ENCODE measurements at places on chromosomes 3 and 15.

DNA sequence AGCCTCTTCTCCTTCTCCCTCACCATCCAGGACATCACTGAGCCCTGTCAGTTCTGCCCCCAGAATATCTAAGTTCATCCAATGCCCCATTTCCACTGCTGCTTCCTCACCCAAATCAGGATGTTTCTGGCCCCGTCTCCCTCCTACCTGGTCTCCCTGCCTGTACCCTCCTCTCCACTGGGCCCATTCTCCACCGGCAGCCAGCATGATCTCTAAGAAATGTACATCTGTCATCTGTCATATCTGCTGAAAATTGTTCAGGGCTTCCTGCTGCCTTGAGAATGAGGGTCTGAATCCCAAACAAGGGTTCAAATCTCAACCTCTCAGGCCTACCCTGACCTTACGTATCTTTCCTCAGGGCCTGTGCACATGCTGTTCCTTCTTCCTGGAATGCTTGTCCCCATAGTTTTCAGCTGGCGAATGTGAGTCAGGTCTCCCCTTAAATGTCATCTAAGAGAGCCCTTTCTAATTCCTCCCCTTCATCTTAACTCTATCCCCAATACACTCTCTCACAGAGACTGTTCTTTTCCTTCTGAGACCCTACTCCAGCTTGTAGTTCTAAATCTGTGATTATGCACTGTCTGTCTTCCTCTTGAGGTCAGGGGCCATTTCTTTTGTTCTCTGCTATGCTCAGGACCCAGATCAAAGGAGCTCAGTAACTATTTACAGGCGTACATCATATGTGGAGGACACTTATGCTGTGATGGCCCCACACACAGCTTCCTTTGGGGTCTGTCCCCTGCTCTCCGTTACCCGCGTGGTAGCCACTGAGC lies 40.8 kb downstream of the SMAD3 start:
- DNase-seq = no peak

GRCh38 chr3:75906555-75907112 lies 121.3 kb upstream of the ZNF717 start:
- DNase-seq = peak; percentile 30

- DNase-seq = no peak
Measured at GRCh38 chr3:126468028-126468891, 7.4 kb downstream of the ZXDC start.

DNA sequence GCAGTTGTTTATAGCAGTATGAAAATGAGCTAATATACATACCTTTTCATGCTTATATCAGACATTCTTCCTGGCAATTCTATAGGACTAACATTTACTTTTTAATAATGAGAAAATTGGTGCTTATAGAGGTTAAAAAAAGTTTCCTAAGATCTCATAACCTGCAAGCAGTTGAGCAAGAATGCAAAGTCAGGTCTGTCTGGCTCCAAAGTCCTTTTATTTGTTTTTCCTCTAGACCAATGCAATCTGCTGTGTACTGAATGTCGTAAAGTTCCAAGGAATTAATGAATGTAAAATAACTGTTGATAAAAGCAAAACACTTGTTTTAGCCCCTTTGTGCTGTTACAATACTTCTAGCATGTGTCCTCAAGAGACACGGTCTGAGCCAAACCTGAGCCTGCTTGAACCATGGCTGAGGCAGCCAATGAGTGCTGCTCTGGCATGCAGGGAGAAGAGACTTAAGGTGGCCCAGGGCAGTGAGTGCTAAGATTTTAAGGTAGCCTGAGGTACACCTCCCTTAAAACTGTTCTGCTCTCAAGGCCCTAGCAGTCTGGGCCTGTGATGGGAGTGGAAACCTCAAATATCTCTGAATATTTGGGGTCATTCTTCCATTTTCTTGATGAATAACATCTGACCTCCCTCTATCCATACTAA lies 555.1 kb upstream of the NAALADL2 start:
- no peak for DNase-seq

DNA sequence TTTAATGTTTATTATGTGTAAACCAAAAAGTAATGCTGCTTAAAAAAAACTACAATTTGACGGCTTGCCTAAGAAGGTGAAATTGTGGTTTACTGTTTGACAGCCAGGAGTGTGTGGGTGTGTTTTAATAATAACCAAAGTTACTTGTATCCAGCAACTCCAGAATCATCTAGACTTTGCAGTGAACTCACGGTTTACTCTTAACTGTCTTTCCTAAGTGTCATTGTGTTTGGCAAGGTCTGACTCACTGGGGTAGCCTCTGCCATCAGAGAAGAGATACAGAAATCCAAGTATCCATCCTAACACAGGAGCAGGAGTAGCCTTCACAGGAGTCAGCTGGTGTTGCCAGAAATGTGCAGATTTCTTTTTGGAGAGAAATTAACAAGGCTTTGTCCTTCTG lies 151.1 kb downstream of the CTNNB1 start:
- DNase-seq = no peak

DNA sequence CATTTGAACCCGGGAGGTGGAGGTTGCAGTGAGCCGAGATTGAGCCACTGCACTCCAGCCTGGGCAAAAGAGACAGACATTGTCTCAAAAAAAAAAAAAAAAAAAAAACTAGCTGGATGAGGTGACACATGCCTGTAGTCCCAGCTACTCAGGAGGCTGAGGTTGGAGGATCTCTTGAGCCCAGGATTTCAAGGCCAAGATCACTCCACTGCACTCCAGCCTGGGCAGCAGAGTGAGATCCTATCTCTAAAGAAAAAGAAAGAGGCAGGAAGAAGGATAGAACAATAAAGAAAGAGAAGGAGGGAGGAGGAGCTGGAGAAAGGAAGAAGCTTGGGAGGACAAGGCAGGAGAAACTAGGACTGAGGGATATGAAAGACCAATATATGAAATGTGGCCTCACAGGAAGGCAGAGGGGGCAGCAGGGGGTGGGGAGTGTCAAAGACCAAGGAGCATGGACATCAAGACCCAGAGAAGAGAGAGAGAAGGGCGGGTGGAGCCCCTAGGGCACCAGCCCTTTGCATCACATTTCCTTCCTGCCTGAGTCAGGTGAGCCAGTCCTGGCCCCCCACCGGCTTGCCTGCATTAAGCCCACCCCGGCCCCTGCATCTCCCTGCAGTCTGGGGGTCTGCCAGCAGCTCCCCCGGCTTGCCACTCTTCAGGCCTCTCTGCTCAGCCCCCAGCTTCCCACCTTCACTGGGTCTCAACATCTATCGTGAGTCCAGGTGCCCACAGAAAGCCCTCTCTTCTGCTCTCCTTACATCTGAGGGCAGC lies 11.5 kb downstream of the IGDCC3 start:
- no peak for DNase-seq

GRCh38 chr15:93063262-93063671 lies 25.7 kb downstream of the RGMA start:
- no peak for DNase-seq

GRCh38 chr15:90294601-90295269 lies 29.3 kb downstream of the NGRN start:
- DNase-seq = no peak

DNA sequence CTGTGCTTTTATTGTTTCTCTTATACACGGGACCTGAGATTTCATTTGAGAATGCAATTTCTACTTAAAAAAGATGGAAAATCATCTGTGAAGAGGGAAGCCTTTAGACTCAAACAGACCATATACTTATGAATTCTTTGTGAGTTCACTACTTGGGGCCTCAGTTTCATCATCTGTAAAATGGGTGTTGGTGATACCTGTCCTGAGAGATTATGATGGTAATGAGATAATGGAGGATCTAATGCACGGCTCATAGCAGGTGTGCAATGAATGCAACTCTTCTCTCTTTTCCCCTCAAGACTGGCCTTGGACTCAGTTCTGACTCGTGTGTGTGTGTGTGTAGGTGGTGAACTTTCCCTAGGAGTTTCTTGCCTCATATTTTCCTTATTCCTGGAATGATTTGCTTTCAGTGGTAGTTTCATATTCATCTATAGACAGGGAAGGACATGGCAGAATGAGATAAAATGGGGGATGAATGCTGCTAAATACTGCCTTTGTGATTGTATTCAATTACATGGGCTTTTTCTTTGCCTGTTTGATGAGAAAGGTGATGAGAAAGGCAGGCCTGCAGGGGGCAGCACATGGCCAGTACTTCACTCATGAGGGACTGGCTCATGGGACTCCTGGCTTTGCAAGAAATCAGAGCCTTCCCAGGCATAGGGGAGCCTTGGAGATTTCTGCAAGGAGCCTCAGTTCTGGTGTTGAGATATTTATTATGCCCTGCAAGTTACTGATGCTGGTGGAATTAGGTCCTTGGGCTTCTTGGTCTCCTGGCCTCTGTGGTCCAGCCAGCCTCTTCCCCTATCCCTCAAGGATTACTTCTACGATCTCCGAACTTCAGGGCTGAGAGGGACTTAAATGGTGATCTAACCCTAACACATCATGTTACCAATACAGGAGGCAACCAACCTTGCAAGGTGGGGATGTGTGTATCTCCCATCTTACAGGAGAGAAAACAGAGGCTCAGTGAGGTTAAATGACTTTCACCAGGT lies 70.7 kb downstream of the RPLP1 start:
- DNase-seq = no peak

- no peak for DNase-seq
Measured at GRCh38 chr3:99176169-99176964, 274.9 kb upstream of the DCBLD2 start.

GRCh38 chr3:147246906-147247305 lies 159.4 kb downstream of the ZIC4 start:
- no peak for DNase-seq

- DNase-seq = no peak
Measured at GRCh38 chr15:62823561-62823960, 219.0 kb upstream of the TPM1 start.

GRCh38 chr3:177174607-177175170 lies 22.6 kb downstream of the TBL1XR1 start:
- DNase-seq = no peak

GRCh38 chr3:53994986-53995603 lies 103.4 kb upstream of the SELENOK start:
- no peak for DNase-seq

DNA sequence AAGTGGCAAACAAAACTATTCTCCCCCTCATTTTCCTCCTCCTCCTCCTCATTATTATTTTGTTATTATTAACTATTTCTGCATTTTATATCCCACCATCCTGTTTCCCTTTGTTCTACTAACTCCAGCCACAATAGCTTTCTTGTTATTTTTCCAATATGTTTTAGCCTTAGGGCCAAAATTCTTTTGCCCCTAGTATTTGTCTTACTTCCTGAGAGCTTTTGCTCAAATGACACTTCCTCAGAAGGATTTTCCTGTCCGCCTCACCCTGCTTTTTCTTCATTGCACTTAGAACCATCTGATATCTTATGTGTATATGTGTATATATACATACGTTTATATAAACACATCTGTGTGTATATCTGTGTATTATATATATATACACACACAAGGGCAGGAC lies 32.7 kb upstream of the NUDT16 start:
- DNase-seq = no peak

- DNase-seq = no peak
Measured at GRCh38 chr15:30063835-30064546, 18.8 kb upstream of the GOLGA8J start.

GRCh38 chr3:158347966-158348365 lies 223.0 kb upstream of the MLF1 start:
- DNase-seq = no peak

DNA sequence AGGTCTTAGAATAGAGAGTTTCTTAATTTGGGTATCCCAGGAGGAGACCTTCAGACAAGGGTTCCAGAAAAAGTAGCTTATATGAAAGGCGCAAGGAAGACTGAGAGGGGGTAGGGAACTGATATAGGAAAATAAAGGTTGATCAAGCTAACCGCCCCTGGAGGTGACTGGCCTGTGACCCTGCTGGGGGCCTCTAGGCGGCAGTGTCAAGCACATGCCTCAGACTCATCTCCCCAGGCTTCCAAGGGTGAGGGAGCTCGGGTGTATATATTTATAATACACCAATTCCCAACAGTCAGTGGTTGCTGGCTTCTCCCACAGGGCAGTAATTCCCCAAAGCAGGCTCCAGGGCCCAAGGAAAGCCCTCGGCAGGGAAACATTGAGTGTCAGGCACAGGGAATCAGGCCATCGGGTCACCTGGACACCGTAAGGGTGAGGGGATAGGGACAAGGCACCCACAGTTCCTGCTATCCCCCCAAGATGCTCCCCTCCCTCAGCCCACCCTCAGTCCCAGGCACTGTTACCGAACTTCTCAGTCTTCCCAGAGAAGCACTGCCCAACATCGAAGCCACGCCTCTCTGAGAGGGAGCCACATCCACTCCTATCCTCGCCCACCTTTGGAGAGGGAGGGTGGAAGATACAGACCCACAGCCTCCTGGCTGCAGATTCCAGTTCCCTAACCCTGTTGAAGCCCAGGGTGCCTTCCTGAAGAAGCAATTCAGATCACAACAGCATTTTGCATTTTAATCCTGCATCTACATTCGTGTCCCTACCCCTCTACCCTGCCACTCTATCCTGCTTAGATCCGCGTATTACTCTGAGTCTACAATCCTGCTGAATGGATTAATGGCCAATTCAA lies 19.5 kb upstream of the CAV3 start:
- no peak for DNase-seq

- no peak for DNase-seq
Measured at GRCh38 chr3:119035014-119035346, 334 bp upstream of the IGSF11 start.

- DNase-seq = no peak
Measured at GRCh38 chr15:42499858-42500609, 4.6 kb downstream of the SNAP23 start.

GRCh38 chr3:46116996-46117395 lies 89.7 kb upstream of the XCR1 start:
- DNase-seq = no peak

DNA sequence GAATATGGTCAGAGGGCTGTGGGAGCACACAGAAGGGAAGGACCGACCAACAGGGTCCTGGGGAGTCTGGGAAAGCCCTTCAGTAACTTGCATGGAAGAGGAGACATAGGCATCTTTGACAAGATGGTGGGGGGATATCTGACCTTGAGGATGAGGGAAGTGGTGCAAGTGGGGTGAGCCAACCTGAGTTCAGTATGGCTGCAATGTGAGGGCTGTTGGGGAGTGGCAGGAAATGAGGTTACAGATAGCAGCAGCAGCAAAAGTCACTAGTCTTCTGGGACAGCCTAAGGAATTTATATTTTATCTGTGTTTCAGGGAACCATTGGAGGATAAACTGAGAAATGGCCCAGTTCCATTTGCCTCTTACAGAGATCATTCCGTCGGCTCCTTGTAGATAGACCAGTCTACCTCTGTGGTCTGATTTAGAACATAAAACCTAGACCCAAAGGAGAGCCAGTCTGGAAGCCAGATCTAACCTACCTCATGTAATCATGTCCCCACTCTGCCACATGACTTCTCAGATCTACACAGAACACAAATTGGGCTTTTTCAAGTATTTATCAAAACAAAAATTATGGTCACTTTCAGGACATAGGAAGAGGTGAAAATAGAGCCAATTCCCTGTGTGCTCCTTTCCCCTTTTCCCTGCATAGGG lies 75.6 kb downstream of the ST6GAL1 start:
- no peak for DNase-seq

Data from left renal cortex interstitium (tissue), 4 donors.